ENCODE measurements at places on chromosomes 16 and 17.

DNA sequence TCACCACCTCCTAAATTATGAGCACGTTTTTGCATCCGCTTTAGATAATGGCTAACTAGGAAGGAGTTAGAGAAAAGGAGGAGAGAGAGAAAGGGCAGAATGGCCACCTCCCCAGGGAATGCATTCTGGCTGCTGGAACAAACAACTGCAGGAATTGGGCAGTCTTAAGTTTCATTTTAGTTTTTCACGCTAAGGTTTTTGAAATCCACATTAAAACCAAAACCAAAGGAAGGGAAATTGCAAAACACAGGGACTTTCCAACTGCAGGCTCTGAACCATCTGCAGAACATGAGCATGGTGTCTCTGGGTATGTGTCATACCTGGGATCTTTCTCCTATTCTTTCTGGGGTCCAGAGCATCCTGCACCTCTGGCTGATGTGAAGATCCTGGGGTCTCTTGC lies 12.1 kb upstream of the CCL8 start:
- DNase-seq = peak; percentile 78

GRCh38 chr16:85935391-85935973 lies 36.5 kb downstream of the IRF8 start:
- DNase-seq = no peak

- DNase-seq = no peak
Measured at GRCh38 chr17:48579760-48580554, 1.8 kb upstream of the HOXB4 start.

DNA sequence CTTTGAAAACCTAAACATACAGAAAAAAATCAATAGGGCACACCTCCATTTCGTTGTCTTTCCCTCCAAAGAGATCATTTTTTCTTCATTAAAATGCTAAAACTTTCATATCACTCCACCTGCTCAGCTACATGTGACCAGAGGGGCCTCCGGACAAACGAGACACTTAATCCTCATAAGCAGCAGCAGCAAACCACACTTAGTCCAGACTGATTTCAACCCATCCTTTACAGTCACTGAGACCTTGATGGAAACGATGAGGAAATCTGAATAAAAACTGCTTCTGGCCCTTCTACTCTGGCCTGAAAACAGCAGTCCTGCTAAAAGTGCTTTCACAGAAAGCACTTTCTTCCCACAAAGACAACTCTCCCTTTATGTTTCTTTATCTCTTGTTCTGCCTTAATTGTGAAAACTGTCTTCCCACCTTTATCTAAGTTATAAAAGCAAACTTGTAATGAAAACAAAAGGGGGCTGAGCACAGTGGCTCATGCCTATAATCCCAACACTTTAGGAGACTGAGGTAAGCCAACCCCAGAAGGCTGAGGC lies 4.6 kb downstream of the ANKRD11 start:
- DNase-seq = no peak

- DNase-seq = no peak
Measured at GRCh38 chr16:89360760-89361435, 129.5 kb downstream of the ANKRD11 start.

- DNase-seq = no peak
Measured at GRCh38 chr16:58379736-58380135, 12.5 kb upstream of the GINS3 start.

- DNase-seq = peak; percentile 70
Measured at GRCh38 chr17:50866950-50867362, 802 bp upstream of the TOB1 start.

GRCh38 chr16:65828296-65828695 lies 538.2 kb upstream of the CDH5 start:
- no peak for DNase-seq

GRCh38 chr17:39084558-39084957 lies 66.9 kb downstream of the PLXDC1 start:
- DNase-seq = no peak

DNA sequence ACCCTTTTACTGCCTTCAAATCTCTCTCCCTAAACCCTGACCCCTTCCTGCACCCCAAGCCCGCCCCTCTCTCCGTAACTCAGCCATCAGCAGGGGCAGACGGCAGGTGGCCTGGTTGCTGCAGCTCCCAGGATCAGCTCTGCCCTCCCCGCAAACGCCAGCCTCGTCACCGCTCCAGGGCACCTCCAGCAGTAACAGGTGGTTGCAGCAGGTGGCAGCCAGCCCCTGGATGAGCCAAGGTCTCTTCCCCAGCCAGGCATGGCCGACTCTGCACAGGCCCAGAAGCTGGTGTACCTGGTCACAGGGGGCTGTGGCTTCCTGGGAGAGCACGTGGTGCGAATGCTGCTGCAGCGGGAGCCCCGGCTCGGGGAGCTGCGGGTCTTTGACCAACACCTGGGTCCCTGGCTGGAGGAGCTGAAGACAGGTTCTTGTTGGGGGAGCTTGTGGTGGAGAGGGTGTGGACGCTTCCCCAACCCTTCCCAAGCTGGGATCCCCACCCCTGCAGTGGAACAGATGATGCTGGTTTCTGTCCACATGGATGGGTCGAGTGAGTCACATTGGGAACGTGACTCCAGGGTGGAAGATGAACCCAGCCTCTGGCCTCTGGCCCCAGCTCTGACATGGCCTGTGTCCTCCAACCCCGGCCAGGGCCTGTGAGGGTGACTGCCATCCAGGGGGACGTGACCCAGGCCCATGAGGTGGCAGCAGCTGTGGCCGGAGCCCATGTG lies 558 bp downstream of the HSD3B7 start:
- no peak for DNase-seq

DNA sequence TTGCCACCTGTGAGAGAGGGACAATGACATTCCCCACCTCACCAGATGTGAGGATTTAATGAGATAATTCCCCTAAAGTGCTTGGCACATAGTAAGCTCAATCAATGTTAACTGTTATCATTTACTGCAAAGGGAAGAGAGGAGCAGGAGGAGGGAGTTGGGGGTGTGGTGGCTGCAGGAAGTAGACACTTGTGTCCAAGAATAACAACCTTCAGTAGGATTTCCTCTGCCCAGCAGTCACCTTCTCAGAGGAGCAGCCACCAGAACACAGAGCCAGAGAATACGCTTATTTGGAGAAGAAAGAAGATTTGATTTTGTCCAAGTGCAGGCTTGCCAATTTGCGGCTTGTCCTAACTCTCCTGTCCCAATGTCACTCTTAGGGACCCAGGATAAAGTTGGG lies 10.2 kb downstream of the CBX4 start:
- peak; percentile 7 for DNase-seq

- DNase-seq = no peak
Measured at GRCh38 chr16:64656471-64656870, 465.4 kb downstream of the CDH11 start.

- DNase-seq = no peak
Measured at GRCh38 chr16:9197957-9198661, 106.7 kb downstream of the HAPSTR1 start.

- DNase-seq = no peak
Measured at GRCh38 chr17:79907217-79907715, 68.0 kb upstream of the CBX4 start.

DNA sequence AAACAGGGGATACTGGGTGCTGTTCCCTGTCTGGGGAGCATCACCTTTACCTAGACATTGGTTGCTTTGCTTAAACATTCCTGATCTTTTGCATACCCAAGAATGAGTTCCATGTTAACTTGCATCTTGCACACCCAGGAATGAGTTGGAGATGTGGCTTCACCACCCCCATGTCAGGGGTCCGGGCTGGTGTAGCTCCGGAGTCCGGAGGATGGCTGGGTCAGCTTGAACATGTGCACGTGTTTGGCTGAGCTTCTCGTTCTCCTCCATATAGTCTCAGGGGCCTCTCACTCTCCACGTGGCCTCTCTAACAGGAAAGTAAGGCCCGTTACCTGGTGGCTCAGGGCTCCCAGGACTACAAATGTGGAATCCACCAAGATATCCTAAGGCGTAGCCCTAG lies 18.2 kb upstream of the AMZ2 start:
- DNase-seq = no peak

- peak; percentile 65 for DNase-seq
Measured at GRCh38 chr16:4380119-4381063, 8.7 kb downstream of the VASN start.

DNA sequence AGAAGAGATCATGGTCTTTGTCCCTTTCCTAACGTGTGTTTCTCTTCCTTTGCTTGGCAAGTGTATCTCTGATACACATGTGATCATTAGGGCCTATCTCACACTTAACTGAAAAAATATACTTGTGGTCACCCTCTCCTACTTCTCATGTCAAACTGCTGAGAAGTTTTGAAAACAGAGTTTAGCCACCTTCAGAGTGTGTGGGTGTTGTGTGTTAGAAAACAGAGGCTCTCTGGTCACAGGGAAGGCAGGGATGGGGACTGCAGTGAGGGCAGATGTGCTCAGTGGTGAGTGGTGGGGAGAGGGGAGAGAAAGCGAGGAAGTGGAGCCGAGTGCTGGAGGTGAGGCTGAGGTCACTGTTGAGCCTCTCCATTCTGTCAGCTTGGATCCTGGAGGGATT lies 29.4 kb downstream of the GRB7 start:
- DNase-seq = no peak

DNA sequence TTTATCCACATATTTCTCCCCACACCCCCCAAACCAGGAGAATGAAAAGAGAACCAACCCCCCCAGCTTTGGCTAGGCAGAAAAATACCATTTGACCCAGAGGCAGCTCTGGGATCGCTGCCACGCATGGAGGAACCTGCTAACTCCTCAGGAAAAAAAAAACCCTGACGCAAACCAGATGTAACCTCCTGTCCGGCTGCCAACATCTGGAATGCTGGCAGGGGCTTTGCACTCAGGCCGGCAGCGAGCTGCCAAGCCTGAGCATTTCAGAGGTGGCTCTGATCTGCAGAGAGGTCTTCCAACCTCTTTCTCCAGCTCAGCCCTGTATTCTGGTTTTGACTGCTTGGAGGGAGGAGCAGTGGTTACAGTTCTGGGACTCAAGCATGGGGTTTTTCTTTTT lies 8.2 kb downstream of the IGFBP4 start:
- peak; percentile 95 for DNase-seq

GRCh38 chr17:62707425-62707739 lies 79.9 kb downstream of the MRC2 start:
- no peak for DNase-seq

DNA sequence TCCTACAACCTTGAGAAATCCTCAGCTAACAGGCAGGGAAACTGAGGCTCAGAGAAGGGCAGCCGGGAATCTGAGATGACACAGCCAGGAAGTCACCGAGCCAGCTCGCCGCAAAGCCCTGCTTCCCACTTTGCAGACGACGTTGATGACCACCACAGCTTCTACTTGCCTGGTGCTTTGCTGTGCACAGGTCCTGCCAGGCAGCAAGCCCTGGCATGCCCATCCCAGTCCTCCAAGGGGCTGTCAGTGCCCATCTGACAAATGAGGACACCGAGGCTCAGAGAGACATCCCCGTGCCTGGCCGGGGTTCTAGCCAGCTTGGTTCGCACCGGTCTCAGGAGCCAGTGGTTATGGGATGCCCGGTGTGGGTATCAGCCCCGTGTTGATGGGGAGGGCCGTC lies 20.1 kb downstream of the KCNJ12 start:
- peak; percentile 45 for DNase-seq

GRCh38 chr16:4529085-4530060 lies 9.2 kb downstream of the CDIP1 start:
- no peak for DNase-seq

GRCh38 chr17:76405607-76405966 lies 21.2 kb downstream of the SPHK1 start:
- peak; percentile 46 for DNase-seq

- DNase-seq = no peak
Measured at GRCh38 chr16:3982216-3982615, 101.7 kb upstream of the CREBBP start.

DNA sequence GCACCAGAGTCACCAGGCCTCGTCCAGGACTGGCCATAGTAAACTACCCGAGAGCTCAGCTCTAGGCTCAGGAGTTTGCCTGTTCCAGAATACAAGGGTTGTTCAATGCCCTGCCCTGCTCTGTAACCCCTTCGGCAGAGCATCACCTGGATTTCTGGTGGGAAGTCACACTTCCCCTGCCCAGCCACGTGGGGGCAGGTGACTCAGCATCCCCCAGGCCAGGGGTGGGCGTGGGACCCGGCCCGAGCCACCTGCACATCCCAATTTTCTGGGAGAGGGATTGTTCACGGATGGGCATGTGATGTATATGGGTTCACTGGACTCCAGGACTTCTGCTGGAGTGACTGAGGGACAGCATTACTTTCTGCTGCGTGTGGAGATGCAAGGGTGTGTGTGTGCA lies 25.8 kb downstream of the COX4I1 start:
- no peak for DNase-seq

DNA sequence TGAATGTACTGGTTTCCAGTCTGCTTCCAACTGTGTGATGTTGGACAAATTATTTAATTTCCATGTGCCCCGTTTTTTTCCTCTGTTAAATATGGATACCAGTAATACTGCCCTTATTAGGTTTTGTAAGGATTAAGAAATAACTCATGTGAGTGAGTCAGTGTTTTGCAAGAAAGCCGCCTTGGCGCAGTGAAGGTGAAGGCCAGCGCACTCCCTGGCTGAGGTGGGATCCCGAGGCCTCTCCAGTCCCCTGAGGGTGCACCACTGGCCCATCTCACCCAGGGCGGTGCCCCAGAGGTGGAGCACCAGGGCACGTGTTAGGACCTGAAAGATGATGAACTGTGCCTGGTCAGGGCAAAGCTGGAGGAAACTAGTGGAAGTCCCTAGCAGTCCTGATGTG lies 43.5 kb downstream of the PHKB start:
- no peak for DNase-seq

GRCh38 chr17:55444471-55445441 lies 23.1 kb upstream of the MMD start:
- no peak for DNase-seq

DNA sequence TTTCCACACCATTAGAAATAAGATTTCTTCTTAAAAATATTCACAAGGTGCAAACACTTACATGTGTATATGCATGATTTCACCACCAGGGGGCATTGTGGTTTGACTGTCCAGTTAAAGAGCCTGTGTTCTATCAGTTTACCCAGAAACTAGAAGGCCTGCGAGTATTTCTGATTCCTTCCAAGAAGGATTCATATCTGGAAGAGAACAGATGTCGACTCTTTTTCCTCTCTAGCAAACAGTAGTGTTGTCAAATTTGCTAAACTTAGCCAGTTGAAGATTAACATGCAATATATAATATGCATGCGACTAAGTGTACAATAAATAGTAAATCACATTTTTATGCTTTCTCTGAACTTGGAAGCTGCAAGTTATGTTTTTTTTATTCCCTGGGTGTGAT lies 404.1 kb downstream of the WWOX start:
- no peak for DNase-seq

Measured in right cardiac atrium (tissue), 5 donors.